Transverse colon (tissue), 4 donors: ENCODE measurements at places on chromosomes 5 and 9. TPM values are rescaled to one million over a fixed set of nuclear protein-coding genes. Genes with fewer than 3 reads are reported as not detected.

SURF1 gene
- total RNA-seq = 40.6 TPM

DNA sequence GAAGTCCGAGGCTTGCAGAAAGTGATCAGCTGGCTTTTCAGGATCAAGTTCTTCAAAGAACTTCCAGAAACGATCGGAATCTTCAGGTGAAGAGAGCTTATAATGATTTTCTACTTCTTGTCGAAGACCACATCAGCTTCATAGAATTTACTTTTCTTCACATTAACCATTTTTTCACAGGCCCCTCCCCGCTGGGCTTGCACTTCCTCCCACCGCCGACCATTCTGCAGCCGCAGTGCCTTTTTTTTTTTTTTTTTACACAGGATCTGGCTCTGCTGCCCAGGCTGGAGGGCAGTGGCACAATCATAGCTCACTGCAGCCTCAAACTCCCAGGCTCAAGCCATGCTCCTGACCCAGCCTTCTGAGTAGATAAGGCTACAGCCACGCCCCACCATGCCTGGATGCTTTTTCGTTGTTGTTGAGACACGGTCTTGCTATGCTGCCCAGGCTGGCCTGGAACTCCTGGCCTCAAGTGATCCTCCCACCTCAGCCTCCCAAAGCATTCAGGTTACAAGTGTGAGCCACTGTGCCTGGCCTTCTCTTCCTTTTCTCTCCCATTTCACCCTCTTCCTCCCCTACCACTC is 15.3 kb upstream of the RNF130 start:
- no peak for DNase-seq

SLC34A3 gene
- not detected for total RNA-seq

LCN15 gene
- total RNA-seq = 6.4 TPM

- no peak for DNase-seq
These were observed 558 bp downstream of the GRPEL2 start for GRCh38 chr5:149345892-149346222.

GRCh38 chr9:79663300-79663699 is 91.5 kb downstream of the TLE4 start:
- DNase-seq = no peak

PCDHB11 gene
- total RNA-seq = 0.27 TPM

- peak; percentile 82 for DNase-seq
These were observed 3.8 kb upstream of the NPDC1 start for GRCh38 chr9:137049544-137050449.

GRCh38 chr5:171450423-171451331 is 31.2 kb downstream of the FGF18 start:
- DNase-seq = peak; percentile 36
